ENCODE measurements at places on chromosomes 4 and X.
A peak's percentile ranks its signal among the peaks of the same experiment; 100 is the strongest.

- DNase-seq: no peak
Observed at GRCh38 chr4:128660361-128661215, 148.9 kb upstream of the JADE1 start.

GRCh38 chr4:116878280-116878679 lies 207.1 kb downstream of the TRAM1L1 start:
- no peak for DNase-seq

- DNase-seq: peak; percentile 58
Observed at GRCh38 chrX:12955882-12956703, 18.8 kb upstream of the TMSB4X start.

GRCh38 chr4:8306511-8307021 lies 37.0 kb downstream of the HTRA3 start:
- no peak for DNase-seq

GRCh38 chrX:140709421-140709846 lies at the start of gene LINC00632:
Gene LINC00632 (plus strand): TSS chrX:140709759.
- no peak for DNase-seq
